ENCODE measurements at places on chromosomes 7 and 10. TPM values are rescaled to one million over a fixed set of nuclear protein-coding genes. Genes with fewer than 3 reads are reported as not detected.

DNA sequence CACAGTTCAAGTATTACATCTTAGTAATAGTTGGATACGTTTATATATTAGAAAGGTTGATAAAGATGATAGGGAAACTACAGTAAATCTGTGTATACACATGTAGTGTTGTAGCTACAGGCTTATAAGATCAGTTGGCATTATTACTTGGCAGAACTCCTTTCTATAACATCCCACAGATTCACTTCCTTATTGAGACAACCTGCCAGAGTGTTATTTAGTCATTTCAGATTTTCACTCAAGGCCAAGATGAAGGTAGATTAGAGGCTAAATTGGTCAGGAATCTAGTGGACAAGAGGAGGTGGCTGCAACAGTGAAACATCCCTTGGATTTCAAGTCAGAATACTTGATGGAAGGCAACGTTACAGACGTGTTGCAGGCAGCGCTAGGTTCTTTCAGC lies 63.0 kb downstream of the PAPSS2 start:
- DNase-seq = no peak

GBF1 gene
- 83.6 TPM for total RNA-seq

DNA sequence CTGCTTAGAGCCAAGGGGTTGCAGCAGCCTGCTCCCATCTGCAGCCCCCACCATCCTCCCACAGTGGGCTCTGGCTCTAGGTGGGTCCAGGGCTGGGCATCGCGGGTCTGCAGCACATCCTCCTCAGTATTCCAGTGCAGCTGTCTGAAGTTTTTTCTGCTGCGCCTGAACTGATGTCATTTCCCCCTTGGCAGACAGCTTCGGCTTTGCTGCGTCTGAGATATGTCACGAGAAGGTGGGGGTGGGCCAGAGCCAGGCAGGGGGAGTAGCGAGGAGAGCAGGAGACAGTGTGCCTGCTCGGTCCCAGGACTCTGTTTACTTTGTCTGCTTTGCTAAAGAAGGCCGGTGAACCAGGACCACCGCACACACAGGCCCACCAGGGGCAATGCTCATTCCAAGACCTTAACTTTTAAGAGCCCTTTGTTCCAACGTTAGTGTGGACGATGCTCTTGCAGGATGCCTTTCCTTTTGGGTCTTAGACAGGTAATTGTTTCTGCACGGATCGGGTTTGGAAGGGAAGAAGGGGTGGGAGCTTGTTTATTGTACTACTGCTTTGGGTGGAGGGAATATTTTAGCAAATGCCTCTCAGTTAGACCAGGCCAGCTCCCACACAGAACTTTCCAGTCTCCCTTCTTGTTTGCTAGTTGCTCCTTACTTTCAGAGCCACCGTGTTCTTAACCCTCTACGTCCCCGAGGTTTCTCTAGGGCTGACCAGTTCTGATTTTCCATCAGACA lies 32.4 kb downstream of the WBP1L start:
- peak; percentile 26 for DNase-seq

- no peak for DNase-seq
Measured at GRCh38 chr7:31885171-31885570, 185.0 kb downstream of the PDE1C start.

PHYH gene
- total RNA-seq = 19.2 TPM

DNA sequence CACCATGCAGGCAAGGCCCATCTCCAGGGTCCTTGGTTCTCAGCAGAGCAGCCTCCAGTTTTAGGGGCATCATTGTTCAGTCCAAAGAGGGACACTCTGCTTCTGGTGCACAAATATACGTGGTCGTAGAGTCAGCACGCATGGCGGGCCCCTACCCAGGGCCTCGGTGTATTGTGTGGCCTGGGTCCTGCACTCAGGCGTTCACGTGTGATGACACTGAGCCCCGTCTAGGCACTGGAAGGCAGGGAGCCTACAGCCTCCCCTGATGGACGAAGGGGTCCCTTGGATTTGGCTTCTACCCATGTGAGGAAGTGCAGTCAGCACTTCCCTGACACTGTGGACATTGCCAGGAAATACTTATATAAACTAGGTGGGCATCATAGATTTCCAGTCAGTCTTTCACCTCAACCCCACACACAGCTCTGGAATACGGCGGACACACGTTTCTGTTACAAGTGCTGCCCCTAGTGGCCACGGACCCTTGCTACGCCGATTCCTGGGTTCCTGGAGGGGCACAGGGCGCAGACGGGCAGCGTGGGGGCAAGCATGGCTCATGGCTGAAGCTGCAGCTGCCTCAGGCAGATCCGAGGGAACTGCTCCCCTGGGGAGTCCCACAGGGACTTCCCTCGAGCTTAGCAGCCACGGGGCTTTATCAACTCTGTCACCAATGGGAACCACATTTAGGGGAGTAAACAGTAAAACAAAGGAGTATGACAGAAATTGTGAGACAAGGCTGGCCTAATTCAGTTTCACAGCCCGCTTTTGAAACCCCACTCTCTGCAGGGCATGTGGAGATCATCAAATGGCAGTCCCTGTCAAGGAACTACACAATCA lies 25.4 kb downstream of the AIFM2 start:
- DNase-seq = no peak

DNA sequence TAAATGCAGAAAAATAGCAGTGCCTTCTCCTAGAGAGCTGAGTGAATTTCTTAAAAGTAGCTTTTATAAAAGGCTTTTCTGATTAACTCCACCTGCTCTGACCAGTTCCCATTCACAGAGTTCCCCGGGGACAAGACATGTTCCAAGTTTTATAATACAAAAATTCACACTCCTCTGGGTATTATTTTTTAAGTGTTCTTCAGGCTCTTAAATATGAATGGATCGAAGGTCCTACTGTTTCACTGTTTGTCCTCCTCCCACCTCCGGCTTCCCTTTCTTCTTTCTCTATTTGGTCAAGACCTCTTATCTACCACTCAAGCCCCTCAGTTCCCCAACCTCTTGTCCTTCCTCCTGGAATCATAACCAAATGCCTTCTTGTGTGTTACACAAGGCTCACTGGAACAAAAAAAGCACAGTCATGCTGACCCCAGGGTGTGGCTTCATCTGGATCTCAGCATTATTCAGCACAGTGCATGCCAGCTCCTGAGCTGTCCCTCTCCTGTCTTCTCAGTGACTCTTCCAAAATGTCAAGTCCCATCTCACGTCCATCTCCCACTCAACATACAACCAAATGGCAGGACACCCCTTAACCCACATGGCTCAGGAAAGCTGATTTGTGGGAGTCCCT lies 222.4 kb downstream of the SORCS1 start:
- no peak for DNase-seq

- no peak for DNase-seq
Measured at GRCh38 chr10:91713461-91714072, 80.7 kb upstream of the PPP1R3C start.

DNA sequence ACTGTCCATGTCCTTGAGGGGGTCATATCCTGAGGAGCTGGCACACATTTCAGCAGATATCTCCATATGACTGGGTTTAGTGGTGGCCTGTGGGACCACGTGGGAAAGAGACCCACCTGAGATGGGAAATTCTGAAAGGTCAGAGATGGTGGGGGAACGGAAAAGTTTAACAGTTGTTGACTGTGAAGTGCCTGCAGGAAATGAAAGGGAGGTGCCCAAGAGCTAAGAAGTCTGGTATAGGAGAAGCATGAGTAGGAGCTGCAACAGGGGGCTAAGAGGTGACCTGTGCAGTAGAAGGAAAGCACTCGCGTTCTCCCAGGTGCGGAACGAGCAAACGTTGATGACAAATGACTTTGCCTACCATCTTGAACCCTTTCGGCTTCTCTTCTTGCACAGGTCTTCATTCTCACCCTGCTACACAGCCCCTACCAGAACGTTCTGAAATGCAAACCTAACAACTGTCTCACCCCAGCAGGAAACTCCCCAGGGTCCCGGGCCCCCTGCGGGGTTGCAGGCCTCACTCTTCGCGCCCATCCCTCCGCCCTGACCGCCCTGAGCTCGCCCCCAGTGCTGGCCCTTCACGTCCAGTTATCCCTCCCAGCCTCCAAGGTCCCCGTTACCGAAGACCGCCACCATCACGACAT lies 9.8 kb upstream of the FXYD4 start:
- DNase-seq = no peak

SPDYE8 gene
- total RNA-seq = not detected

DNA sequence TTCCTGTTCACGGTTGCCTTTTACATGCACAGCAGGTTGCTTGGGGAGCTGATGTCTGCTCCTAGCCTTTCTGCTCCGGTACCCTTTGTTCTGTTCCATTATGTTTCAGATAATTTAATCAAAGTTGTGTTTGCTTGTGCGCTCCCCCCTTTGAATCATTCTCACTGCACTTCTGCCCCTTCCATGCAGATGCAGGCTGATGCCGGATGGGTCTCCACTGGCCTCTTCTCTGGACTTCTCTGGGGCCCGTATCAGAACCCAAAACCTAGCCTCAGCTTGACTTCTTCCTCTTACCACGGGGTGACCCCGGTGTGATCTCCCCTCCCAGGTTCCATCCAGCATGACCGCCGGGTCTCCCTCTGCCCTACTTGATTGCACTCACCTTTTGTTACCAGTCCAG lies 272.0 kb downstream of the DPP6 start:
- no peak for DNase-seq

DNA sequence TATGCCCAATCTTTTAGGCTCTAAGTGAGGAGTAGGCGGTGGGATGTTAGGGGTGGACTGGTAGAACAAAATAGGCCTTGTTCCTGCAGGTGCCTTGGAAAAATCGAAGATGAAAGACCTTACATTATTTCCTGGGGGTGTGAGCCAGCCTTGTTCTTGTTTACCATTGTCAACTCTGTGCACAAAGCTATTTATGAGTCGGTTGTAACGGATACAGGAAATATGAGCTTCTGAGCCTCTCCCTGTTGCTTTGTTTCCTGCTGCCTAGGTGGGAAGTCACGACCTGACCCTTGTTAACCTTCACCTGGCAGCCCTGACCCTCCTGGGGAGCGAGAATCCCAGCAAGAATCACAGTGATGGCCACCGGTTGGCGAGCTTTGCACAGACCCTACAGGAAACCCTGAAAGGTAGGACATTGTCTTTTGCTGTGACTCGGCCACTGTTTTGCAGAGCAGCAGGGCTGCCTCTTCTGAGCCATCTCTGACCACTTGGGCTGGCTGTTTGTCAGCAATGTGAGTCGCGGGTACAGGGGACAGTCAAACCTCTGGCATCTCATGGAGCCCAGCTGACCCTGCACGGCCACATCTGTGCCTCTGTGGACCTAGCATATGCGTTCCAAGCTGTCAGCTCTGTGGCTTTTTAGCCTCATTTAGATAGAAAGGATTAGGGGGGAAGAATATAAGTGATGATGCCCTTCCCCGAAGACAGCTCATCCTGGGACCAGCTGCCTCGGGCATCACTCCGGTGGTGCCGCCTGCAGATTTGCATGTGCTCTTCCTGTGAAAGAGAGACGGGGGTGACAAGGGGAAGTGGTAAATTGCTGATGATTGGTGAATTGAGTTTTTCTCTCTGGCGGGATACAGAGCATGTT lies 102.1 kb upstream of the ANLN start:
- peak; percentile 23 for DNase-seq

- DNase-seq = no peak
Measured at GRCh38 chr10:22612318-22612717, 102.1 kb downstream of the PIP4K2A start.

ITPRID1 gene
- not detected for total RNA-seq

DNA sequence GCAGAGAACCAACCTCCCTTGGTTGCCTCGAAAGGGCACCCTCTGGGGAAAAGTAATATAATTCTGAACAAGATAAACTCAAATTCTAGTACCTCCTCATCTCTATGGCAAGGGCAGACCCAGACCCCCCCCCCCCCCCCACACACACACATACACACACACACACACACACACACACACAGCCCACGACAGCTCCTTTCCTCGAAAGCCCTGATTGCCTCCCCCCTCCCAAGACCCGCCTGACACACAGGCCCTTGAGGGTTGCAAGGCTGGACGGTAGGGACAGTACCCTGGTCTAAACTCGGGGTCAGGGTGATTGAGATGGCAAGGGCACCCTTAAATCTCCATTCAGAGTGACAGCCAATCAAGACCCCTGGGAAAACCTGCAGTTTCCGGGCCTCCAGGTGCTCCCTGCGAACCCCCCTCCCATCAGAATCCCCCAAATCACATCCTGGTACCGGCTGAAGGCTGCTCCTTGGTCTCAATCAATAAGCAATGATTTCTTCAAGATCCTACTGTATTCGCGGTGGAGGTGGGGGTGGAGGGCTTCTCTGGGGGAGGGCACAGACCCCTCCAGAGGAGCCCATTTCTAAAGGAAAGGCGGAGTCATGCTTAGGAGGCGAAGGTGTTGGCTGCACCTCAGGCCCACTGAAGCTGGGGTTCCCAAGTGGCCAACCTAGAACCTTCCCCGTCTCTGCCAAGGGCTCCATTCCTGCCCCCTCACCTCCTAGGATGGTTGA lies 100.7 kb downstream of the HIP1 start:
- no peak for DNase-seq

GRCh38 chr10:74231375-74231774 lies 80.4 kb downstream of the ADK start:
- DNase-seq = peak; percentile 46

All from HFFc6 (cell line).